Activated CD8-positive, alpha-beta T cell treated with anti-CD3 and anti-CD28 coated beads, Interleukin-2, amount 10 ng/mL, durations not matched to agents 7 days and 5 days (primary cell): ENCODE measurements at places on chromosomes 3 and 15. TPM values are rescaled to one million over a fixed set of nuclear protein-coding genes. Genes with fewer than 3 reads are reported as not detected.

DNA sequence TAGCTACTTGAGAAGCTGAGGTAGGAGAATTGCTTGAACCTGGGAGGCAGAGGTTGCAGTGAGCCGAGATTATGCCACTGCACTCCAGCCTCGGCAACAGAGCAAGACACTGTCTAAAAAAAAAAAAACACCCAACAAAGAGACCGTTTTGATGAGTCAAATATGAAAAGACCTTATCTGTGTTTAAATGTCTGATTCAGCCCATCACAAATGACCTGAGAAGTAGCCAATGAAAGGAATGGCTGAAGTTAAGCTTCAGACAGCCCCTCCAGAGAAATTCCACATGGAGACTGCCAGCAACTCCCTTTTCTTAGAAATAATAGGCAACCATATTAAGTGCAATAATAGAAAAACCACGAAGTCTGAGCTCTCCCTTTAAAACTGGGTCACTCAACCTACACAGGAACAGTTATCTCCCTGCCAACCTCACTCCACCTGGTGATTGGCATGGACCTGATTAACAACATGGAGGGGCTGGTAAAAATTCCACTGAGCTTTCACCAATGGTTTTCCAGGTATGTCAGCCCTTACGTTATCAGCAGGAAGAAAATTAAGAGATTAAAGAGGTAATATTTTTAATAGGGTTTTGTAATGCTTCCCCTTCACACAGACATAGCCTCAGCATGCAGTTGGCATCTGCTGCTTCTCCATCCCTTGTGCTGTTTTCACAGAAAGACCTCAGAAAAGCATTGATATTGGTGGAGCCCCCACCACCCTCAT lies 238.1 kb upstream of the STT3B start:
- H3K27me3 ChIP-seq: no peaks in the 10 kb centered on the region
- no peak for DNase-seq

DNA sequence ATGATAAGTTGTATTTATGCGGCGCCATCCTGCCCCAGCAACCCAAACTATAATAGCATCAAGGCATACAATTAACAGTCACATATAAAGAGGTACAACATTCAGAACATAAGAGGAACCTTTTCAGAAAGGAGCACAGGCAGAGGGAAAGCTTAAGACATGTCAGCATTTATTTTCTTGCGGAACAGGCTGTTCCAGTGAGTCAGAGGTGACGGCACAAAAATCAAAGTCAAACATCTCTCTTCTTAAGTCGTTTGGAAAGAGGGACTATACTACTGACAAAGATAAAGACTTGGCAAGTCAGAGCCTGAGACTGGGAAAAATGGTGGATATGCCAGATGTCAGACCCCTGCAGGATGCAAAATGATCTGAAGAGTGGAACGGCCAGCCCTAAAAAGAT lies 128.4 kb downstream of the CTNNB1 start:
- H3K4me3 ChIP-seq: no peak overlapping the region
- DNase-seq: no peak
- H3K4me1 ChIP-seq: no peaks in the 10 kb centered on the region
- H3K36me3 ChIP-seq: no peaks in the 10 kb centered on the region

DNA sequence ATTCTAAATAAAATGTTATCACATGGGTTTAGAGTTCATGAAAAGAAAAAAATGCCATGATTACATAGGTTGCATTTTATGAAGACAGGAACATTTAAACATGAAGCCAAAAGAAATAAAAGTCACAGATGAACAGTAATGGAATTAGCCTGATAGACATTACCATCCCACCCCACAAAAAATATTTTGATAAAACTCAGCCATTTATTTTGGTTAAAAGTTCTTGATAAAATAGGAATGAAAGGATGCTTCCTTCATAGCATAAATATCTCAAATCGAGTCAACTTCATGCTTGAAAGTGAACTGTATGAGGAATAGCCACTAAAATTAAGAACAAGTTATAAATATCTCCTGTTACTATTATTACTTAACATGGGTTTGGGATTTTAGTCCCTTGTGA lies 101.9 kb upstream of the TMC3 start:
- H3K4me3 ChIP-seq: no peak overlapping the region
- no peak for DNase-seq
- H3K4me1 ChIP-seq: no peaks in the 10 kb centered on the region

DNA sequence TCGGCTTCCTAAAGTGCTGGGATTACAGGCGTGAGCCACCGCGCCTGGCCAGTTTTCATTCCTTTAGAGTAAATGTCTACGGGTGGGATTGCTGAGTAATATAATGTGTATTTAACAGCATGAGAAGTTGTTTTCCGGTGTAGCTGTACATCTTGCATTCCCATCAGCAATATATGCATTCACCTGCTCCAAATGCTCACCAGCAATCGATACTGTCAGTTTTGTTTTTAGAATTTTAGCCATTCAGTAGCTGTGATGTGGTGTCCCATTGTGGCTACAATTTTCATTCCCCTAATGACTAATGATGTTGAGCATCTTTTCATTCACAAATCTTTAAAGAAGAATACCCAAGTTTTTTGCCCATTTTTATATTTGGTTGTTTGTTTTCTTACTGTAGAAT lies 134.8 kb upstream of the RGMA start:
- DNase-seq: no peak
- no peaks in the 10 kb centered on the region for H3K36me3 ChIP-seq
- H3K27me3 ChIP-seq: peaks cover 18% of the 10 kb centered on the region
- no peak overlapping the region for H3K4me3 ChIP-seq
- H3K4me1 ChIP-seq: no peaks in the 10 kb centered on the region
- no peak overlapping the region for H3K27ac ChIP-seq

Gene ROPN1
- total RNA-seq: not detected

GRCh38 chr15:56996746-56997470 lies 78.5 kb downstream of the TCF12 start:
- peaks cover 1% of the 10 kb centered on the region for H3K4me1 ChIP-seq
- H3K27me3 ChIP-seq: no peaks in the 10 kb centered on the region
- no peak overlapping the region for H3K4me3 ChIP-seq
- peaks cover 25% of the 10 kb centered on the region for H3K36me3 ChIP-seq
- no peak for DNase-seq

DNA sequence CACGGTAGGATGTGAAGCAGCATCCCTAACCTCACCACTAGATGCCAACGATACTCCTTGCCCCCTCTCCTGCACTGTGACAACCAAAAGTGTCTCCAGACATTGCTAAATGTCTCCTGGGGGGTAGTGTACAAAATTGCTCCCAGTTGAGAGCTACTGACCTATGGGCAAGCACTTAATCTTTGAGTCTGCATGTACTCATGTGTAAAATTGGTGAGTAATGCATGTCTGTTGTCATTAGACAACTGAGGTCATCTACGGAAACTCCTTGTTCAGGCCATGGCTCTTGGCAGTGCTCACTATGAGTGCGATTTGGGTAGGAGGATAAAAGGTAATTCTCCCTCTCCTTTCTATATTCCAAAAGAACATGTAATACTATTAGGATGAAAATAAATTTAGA lies 29.2 kb downstream of the PDHB start:
- peaks cover 7% of the 10 kb centered on the region for H3K4me1 ChIP-seq
- no peak overlapping the region for H3K4me3 ChIP-seq
- DNase-seq: no peak
- H3K36me3 ChIP-seq: peaks cover 35% of the 10 kb centered on the region
- H3K27me3 ChIP-seq: no peaks in the 10 kb centered on the region

DNA sequence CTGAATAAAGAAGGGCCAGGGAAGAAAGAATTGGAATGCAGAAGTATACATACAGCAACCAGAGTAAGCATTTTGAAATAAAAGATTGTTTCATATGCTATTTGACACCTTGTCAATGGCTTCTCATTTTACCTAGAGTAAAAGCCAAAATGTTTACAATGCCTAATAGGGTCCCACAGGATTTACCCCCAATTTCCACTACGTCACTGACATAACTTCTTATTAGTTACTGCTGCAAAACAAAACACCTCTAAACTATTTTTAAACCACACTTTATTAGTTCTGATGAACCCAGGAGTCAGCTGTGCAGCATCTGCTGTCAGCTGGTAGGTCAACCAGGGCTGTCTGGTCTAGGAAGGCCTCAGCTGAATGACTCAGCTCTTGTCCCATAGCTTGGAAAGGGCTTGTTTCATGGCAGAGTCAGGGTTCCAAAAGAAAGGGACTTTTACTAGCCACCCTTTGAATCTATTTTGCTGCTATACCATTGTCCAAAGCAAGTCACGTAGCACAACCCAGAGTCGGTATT lies 945.1 kb downstream of the EPHA3 start:
- H3K27me3 ChIP-seq: no peaks in the 10 kb centered on the region
- no peak for DNase-seq
- H3K36me3 ChIP-seq: no peaks in the 10 kb centered on the region
- H3K4me1 ChIP-seq: no peaks in the 10 kb centered on the region

Gene CKMT1A
- total RNA-seq: not detected

DNA sequence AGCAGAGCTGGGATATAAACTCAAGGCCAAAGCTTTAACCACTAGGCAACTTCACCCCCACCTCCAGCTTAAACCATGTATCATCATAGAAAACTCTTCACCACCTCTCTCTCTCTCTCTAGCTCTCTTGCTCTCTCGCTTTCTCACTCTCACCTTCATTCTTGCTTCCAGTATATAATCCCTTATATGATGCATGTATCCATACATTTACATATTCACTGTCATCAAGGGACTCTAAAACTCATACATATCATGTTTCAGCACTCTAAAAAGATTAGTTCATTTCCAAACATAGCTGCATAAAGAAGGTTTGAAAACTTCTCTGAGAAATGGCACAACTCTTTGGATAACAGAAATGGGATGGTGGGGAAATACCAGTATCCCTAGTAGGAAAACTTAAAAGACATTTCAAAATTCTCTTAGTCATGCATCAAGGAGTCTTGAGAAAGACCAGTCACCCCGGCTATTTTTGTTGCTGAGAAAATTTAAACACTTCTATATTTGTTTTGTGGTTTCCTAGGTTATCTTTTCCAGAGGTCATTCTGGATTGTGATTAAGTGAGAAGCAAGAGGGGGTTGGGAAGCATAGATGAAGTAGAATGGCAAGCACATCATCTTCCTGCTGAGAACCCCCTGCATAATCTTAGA lies 447.8 kb upstream of the THBS1 start:
- H3K27me3 ChIP-seq: peaks cover 7% of the 10 kb centered on the region
- DNase-seq: no peak
- no peak overlapping the region for H3K4me3 ChIP-seq
- peaks cover 8% of the 10 kb centered on the region for H3K4me1 ChIP-seq
- H3K27ac ChIP-seq: no peak overlapping the region

Gene RPLP1
- total RNA-seq: 1,767 TPM

DNA sequence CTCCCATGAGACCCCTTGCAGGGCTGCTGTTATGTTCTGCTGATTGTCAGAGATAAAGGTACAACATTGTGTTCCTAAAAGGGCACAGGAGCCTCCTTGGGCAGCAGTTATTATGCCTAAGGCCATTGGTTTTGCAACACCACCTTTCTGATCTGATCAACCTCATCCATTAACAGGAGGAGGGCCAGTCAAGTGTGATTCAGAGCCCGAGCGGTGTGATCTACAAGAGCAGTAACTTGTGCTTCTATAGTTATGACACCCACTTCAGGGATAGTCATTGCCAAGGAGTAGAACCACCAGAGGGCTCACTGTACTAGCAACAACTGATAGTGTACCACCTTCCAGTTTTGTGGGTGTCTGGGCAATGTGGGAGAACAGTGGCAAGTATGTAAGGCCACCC lies 1457.9 kb upstream of the CADM2 start:
- no peaks in the 10 kb centered on the region for H3K27me3 ChIP-seq
- H3K27ac ChIP-seq: no peak overlapping the region
- DNase-seq: no peak
- H3K4me3 ChIP-seq: no peak overlapping the region
- no peaks in the 10 kb centered on the region for H3K4me1 ChIP-seq

Gene CPA3
- total RNA-seq: not detected

DNA sequence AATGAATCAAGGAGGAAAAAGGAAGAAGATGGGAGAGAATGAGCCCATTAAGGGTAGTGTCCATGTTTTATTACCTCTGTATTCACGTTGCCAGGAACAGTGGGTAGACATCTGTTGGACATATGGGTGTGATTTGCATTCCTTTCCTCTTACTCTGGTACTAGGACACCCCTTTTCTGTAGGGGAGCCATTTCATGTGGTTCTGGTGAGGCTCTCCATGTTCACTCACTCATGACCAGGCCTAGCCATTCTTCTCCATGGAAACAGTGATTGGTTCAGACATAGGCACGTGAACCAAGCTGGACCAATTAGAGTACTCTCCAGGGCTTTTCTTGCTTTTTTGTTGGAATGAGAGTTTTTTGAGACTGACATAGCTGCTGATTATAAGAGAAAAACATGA lies 39.6 kb upstream of the PDCD6IP start:
- H3K4me3 ChIP-seq: no peak overlapping the region
- peaks cover 4% of the 10 kb centered on the region for H3K36me3 ChIP-seq
- no peaks in the 10 kb centered on the region for H3K4me1 ChIP-seq
- DNase-seq: no peak

Gene C3orf70
- not detected for total RNA-seq

- H3K27ac ChIP-seq: no peak overlapping the region
- H3K27me3 ChIP-seq: peaks cover 25% of the 10 kb centered on the region
- no peak overlapping the region for H3K4me3 ChIP-seq
- no peak for DNase-seq
- no peaks in the 10 kb centered on the region for H3K36me3 ChIP-seq
Measured at GRCh38 chr3:156513619-156514018, 41.3 kb downstream of the SSR3 start.

- H3K4me1 ChIP-seq: peaks cover 10% of the 10 kb centered on the region
- DNase-seq: no peak
- H3K27ac ChIP-seq: no peak overlapping the region
- no peak overlapping the region for H3K4me3 ChIP-seq
Measured at GRCh38 chr3:196596355-196596754, 27.9 kb downstream of the FBXO45 start.

DNA sequence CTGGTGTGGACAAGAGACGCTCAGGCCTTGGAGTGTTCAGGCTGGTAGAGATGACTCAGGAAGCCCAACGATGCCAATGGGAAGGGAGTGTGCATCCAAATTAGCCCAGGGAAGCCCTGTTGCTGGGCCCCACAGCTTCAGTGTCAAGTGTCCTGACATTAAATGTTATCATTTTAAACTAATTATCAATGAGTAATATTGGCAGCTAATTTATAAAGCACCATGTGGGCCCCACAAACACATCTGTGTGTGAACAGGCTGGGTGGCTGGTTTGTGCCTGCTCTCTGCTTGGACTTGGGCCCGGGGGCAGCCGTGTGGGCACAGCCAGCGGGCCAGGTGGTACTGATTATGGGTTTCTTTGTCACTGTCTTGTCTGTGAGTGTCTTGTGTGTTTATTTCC lies 15.0 kb downstream of the FBLN2 start:
- H3K4me3 ChIP-seq: no peak overlapping the region
- H3K27ac ChIP-seq: no peak overlapping the region
- peaks cover 17% of the 10 kb centered on the region for H3K4me1 ChIP-seq
- no peak for DNase-seq

Gene CLDN16
- total RNA-seq: not detected

- peaks cover 14% of the 10 kb centered on the region for H3K36me3 ChIP-seq
- peaks cover 34% of the 10 kb centered on the region for H3K4me1 ChIP-seq
- H3K27ac ChIP-seq: no peak overlapping the region
- peak; percentile 76 for DNase-seq
- peak overlapping the region; percentile 17 for H3K4me3 ChIP-seq
Measured at GRCh38 chr3:32467333-32468070, 35.1 kb downstream of the CMTM6 start.

Gene ALDH1L1
- total RNA-seq: not detected
